ENCODE measurements at places on chromosomes 2 and 18. TPM values are rescaled to one million over a fixed set of nuclear protein-coding genes. Genes with fewer than 3 reads are reported as not detected.

Gene CPO
- total RNA-seq, result not detected

- peak; percentile 99 for DNase-seq
Observed at GRCh38 chr2:203014456-203015199, at the start of gene NBEAL1. NBEAL1 (plus strand) TSS chr2:203014875; CDS start chr2:203016385, 1,510 bp downstream.

- DNase-seq, result no peak
Observed at GRCh38 chr2:172056293-172056692, 29.0 kb upstream of the DLX1 start.

Gene CFC1
- 0.38 TPM for total RNA-seq

GRCh38 chr2:85926931-85927661 is 38.3 kb upstream of the ST3GAL5 start:
- DNase-seq, result no peak

DNA sequence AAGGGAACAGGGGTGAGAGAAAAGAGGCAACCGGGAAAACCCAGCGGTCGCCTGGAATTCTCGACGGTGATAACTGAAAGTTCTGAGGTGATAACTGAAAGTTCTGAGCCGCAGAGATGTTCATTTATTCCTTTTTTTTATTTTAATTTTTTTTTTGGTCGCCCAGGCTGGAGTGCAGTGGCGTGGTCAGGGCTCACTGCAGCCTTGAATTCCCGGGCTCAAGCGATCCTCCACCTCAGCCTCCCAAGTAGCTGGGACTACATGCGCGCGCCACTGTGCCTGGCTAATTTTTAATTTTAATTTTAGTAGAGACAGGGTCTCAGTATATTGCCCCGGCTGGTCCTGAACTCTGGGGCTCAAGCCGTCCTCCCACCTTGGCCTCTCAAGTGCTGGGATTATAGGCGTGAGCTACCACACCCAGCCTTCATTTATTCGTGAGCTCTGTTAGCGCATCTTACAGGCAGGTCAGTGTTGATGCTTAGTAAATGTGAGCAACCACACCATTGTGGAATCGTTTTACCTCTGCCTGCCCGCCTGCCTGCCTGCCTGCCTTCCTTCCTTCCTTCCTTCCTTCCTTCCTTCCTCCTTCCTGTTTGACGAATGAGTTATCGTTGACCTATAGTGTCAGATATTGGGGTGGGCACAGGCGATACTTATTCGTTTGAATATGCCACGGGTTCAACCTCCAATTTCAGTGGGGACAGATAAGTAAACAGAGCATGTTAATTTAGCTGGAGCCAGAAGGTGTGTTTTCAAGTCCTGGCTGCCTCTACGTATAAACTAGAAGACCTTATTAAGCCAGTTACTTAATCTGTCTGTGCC is 557 bp upstream of the E2F6 start:
- no peak for DNase-seq

GRCh38 chr2:127400897-127401756 is 13.4 kb upstream of the MAP3K2 start:
- DNase-seq, result peak; percentile 74

DNA sequence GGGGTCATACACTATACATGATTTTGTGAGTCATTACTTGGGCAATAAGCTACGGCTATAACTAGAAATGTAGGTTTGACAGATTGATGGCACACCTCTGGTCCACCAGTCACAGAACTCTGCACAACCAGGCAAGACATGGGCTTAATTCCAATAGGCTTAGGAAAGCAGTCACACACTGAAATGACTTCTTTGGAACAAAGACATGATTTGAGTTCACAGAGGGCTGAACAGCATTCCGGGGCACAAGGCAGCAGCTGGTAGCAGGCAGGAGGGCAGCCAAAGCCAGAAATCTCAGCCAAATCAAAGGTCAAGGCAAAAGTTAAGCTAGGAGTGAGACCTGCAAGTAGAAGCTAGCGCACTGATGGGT is 27.4 kb downstream of the FABP1 start:
- DNase-seq, result no peak

DNA sequence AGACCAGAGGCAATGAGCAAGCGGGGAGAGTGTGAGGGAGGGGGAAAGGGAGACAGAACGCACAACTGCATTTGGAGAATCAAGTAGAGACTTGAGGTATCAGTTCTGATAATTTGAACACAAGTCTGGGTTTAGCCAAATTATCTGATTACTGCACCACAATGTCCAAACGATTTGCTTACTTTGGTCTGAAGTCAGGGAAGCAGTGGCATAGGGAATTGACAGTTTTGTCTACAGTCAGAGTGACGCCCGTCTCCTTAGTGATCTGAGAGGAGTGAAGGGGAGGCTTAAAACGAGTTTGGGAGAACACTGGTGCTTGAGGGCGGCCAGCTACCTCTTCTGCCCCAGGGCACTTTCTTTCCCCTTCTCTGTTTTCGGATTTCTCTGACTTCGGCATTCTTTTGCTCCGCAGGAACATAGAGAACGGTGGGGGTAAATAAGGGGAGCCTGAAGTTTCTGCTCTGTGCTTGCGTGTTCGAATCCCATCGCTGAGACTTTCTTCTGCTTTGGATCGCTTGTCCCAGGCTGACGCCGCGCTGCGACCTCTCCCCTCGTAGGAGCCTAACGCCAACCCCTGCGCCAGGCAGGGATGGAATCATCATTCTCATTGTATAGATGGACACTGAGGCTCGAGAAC is 2.9 kb upstream of the DLX2 start:
- DNase-seq, result no peak

- no peak for DNase-seq
Observed at GRCh38 chr2:55311444-55311870, 42.4 kb upstream of the MTIF2 start.

DNA sequence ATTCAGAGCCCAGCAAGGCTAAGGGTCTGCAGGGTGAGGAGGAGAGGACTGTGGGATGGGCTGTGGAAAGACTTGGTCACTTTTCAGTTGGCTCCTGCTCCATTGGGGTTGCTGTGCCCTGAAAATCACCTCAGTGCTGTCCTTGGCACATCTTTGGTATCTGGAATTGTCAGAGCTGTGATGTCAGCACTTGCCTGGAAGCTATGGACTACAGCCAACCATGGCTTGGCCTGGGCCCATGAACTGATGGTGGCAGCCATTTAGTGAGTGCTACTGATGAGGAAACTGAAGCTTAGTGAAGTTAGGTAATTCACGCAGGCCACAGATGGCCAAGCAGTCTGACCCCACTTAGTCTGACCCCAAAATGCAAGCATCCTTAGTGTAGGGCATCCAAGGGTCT is 121.8 kb upstream of the SERPINE2 start:
- DNase-seq, result no peak

DNA sequence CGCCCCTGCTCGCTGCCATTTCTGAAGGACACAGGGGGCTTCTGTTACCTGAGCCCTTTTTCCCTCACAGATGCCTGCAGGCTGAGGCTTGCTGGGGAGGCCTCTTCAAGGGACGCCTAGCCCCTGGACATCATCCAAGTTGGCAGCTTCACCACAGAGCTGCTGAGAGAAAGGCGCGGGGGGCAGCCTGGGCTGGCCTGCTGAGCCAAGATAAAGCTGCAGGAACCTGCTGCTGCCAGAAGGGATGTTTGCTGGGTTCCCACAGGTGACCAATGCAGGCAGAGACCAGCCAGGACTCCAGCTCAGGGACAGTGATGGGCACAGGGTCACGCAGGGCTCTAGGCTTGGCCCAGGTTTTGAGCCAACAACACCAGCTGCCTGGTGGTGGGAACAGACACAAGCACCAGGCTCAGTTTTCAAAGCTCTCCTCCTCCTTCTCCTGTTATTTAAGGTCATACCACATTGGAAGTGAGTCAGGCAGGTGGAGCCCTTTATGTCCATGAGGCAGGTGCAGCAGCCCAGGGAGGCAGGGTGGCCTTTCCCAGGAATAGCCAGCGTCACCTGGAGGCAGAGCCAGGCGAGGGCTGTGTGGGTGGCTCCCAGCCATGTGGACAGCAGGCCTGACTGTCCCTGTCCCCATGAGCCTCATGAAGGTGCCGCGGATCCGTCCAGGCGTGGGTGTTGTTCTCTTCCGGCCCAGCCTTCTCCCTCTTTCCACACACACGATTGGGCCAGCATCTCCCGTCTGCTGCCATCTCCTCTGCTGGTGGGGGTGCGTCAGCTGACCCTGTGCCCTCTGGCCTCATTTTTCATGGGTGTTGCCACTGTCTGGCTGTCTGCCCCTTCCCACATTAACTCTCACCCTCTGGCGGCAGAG is 515.5 kb upstream of the MYT1L start:
- DNase-seq, result peak; percentile 62

GRCh38 chr2:12620759-12621158 is 96.0 kb upstream of the TRIB2 start:
- DNase-seq, result no peak

Gene HRH4
- 1.7 TPM for total RNA-seq

Gene RPRM
- 0.26 TPM for total RNA-seq

DNA sequence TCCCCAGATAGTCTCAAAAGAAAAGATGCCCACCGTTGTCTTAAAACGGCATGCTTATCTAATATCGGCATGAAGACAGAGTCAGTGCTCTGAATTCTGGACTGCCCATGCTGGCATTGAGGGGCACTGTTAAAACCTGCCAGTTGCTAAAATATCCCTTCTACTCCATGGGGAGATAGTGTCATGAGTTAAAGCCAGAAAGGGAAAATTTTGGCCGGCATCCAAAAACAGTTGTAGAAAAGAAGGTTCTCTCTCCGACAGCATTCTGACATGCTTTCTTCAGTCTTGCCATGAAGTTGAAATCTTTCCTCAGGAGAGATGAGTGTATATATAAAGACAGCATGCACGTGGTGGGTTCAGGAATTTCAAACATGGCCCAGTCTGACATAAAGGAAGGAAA is 401.3 kb upstream of the PIK3C3 start:
- no peak for DNase-seq

Gene RNF138
- 25.8 TPM for total RNA-seq

GRCh38 chr2:33453905-33454479 is 22.5 kb upstream of the RASGRP3 start:
- no peak for DNase-seq

Gene ABCG5
- total RNA-seq, result not detected

- no peak for DNase-seq
Observed at GRCh38 chr2:161434118-161434517, 18.0 kb downstream of the TBR1 start.

Gene SRD5A2
- not detected for total RNA-seq

DNA sequence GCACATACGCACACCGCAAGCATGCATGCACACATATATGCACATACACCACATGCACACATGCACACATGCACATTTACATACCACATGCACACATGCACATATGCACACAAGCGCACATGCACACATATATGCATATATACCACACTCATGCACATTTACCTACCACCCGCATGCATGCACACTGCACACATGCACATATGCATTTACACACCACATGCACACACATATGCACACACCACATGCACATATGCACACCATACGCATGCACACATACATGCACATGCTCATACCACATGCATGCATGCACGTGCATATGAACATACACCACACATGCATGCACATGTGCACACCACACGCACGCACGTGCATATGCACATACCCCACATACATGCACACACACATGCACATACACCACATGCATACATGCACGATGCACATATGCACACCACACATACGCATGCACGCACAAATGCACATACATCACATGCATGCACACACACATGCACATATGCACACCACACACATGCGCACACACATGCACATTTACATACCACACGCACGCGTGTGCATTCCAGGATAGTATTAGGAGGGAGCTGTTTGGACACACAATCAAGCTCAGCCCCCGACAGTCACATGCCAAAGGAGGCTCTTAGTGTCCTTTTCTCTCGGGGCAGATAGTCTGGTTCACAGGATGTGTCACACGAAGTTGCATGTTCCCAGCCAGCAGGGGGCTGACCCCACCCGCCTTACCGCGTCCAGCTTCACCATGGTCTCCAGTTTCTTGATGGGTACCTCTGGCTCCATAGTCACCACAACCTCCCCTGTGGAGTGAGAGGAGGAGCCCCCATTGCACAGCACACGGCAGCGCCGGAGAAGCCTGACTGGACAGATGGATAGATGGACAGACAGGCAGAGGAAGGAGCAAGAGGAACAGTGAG is 5.9 kb downstream of the OTOF start:
- no peak for DNase-seq

Gene ADRA2B
- total RNA-seq, result 0.14 TPM

DNA sequence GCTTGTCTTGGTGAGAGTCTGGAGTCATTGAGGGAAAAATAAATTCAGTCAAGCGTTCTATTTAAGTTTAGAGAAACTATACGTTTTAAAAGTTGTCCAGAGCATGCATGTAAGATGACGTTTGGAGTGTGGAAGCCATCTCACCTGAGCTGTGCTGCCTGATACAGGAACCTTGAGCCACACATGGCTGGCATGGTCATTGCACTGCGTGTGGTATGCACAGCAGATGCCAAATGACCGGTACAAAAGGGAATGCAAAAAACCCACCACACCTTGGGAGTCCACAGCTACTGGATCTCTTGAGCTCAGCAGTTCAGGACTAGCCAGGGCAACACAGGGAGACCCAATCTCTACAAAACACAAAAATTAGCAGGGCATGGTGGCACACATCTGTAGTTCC is 4.3 kb downstream of the MZT2B start:
- no peak for DNase-seq

DNA sequence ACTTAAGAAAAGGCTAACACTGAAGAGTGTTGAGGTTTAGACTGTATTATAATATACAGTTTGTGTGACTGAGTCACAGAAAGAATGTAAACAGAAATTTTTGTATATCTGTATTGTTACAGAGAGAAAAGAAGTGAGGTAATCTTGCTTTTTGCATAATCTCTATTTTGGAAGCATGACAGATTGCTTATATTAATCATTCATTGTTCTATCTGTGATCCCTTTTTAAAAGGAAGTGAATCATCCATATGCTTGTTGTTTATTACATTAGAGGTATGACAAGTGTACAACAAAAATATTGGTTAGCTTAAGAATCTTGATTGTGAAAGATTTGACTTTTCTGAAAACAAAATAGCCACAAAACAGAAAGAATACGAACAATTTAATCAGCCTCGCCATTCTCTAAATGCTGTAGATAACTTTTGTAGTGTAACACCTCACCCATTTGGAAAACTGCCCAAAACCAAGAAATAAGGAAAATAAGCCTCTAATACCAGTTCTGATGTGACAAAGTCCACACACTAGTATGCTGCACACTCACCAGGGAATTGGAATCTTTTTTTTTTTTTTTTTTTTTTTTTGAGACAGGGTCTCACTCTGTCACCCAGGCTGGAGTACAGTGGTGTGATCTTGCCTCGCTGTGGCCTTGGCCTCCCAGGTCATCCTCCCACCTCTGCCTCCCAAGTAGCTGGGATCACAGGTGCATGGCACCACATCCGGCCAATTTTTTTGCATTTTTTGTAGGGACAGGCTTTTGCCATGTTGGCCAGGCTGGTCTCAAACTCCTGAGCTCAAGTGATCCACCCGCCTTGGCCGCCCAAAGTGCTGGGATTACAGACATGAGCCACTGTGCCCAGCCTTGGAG is 91.5 kb upstream of the LPIN2 start:
- no peak for DNase-seq

DNA sequence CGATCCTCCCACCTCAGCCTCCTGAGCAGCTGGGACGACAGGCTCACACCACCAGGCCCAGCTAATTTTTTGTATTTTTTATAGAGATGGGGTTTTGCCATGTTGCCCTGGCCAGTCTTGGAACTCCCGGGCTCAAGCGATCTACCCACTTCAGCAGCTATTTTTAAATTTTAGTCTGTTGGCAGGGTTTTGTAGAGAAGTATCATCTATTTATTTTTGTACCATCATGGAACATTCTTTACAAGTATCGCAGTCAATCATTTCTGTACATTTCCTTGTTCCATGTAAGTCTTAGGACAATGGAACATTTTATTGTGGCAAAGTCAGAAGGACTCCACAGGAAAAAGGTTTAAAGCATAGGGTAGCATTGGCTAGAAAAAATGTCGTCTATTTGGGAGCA is 94.6 kb downstream of the UGGT1 start:
- DNase-seq, result no peak

Data from upper lobe of right lung (tissue), 1 donor.